ENCODE measurements at places on chromosomes 4 and X.

DNA sequence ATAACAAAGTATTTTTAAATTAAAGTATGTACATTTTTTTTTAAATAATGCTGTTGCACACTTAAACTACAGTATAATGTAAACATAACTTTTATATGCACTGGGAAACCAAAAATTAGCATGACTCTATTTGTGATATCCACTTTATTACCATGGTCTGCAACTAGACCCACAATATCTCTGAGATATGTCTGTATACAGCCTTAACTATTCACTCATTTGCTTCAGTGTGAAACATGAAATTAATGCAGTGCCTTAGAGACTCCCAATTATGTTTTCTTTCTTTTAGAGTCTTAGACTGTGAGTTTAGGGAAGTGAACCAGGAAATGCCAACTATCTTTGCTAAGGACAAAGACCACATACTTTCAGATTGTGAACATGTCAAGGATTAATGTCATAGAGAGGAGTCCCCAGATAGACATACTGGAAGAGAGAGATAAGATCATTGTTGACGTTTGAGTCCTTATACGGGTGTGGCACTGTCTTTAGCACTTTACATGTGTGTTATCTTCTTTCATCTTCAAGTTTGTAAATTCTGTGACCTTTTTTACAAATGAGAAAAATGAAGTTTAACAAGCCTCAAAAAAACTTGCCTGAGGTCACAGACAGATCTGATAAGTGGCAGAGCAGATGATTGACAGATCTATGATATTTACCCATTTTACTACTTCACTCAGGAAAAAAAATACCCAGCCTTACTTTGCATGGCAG is 23.2 kb downstream of the CXorf58 start:
- DNase-seq, result no peak

DNA sequence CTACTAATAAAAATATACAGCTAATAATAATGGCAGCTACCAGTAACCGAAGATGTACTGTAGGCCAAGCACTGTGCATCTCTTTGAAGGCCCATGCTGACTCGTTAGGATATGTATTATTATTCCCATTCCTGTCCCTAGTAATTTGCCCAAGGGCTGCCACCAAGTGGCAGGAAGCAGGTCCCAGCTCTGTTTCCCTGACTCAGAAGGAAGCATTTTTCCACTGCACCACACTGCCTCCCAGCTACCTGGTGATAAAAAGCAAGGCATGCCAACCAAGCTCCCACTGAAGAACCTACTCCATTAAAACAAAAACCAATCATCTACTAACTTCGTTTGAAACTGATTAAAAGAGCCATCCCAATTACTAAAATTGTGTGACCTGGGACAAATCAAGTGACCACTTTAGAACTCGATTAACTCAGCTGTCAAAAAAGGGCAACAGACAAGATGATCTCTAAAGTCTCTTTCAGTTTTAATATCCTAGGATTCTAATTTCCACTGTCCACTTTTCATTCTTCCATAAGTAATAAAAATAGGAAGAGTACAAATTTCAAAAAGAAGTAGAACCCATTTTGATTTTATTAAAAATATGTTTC is 24.3 kb upstream of the PGM2 start:
- DNase-seq, result peak; percentile 77

DNA sequence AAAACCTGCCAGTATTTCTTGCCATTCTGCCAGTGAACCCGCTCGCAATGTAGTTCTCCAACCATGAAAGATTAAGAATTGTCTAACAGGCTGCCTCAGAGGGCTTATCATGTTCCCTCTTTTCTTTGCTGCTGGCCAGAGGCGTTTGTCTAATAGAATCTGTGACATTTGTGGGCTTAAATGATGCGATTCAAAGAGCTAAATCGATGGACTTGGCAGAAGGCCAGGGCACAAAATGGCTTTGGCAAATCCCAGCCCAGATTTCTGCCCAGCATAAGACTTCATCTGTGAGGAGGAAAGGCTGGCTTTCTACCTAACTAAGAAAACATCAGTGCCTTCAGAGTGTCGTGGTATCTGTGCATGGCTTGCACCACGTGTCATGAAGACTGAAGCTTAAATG is 79.9 kb downstream of the TRPC5OS start:
- DNase-seq, result no peak

GRCh38 chr4:59537246-59537886 is 1662.8 kb upstream of the ADGRL3 start:
- no peak for DNase-seq

- DNase-seq, result peak; percentile 51
Observed at GRCh38 chr4:110005461-110006056, 92.9 kb downstream of the EGF start.

DNA sequence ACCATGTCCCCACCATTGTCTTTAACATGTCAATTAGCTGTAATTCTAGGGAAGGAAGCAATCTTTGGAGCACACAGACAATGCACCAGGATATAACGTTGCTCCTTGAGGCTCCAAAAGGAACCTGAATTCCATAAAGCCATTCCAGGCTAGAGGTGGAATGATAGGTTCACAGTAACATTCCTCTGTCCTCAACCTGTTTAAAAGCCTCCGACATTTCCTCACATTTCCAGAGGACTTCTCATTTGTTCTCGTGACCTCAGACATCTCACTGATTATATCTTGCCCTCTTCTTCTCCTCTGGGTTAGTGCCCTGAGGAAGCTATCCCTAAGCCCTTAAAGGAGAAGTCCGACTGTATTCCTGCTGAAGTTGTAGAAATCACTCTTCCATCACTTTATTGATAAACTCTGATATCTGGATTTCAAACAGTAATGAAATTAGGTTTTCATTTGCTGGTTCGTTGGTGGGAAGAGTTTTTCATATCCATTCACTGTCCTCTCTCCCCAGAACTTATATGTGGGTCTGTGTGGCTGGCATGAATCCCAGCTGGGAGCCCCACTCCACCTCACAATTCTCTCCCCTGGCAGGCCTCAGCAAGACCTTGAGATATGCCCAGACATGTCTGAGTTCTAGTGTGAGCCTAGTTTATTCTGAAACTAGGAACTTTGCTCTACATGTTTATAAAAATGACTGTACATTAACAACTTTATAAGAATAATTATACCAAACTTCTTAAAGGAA is 44.2 kb upstream of the PRSS12 start:
- no peak for DNase-seq

Data from kidney capillary endothelial cell (primary cell).